ENCODE measurements at places on chromosomes 11 and 22.
A peak's percentile ranks its signal among the peaks of the same experiment; 100 is the strongest.

GRCh38 chr11:93583490-93583889 lies 40.3 kb upstream of the SMCO4 start:
- no peak for DNase-seq

DNA sequence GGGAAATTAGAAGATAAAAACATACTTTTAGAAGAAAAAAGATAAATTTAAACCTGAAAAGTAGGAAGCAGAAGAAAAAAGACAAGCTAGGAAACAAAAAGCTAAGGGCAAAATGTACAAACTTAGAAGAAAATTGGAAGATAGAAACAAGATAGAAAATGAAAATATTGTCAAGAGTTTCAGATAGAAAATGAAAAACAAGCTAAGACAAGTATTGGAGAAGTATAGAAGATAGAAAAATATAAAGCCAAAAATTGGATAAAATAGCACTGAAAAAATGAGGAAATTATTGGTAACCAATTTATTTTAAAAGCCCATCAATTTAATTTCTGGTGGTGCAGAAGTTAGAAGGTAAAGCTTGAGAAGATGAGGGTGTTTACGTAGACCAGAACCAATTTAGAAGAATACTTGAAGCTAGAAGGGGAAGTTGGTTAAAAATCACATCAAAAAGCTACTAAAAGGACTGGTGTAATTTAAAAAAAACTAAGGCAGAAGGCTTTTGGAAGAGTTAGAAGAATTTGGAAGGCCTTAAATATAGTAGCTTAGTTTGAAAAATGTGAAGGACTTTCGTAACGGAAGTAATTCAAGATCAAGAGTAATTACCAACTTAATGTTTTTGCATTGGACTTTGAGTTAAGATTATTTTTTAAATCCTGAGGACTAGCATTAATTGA lies 1.0 kb downstream of the MALAT1 start:
- no peak for DNase-seq

DNA sequence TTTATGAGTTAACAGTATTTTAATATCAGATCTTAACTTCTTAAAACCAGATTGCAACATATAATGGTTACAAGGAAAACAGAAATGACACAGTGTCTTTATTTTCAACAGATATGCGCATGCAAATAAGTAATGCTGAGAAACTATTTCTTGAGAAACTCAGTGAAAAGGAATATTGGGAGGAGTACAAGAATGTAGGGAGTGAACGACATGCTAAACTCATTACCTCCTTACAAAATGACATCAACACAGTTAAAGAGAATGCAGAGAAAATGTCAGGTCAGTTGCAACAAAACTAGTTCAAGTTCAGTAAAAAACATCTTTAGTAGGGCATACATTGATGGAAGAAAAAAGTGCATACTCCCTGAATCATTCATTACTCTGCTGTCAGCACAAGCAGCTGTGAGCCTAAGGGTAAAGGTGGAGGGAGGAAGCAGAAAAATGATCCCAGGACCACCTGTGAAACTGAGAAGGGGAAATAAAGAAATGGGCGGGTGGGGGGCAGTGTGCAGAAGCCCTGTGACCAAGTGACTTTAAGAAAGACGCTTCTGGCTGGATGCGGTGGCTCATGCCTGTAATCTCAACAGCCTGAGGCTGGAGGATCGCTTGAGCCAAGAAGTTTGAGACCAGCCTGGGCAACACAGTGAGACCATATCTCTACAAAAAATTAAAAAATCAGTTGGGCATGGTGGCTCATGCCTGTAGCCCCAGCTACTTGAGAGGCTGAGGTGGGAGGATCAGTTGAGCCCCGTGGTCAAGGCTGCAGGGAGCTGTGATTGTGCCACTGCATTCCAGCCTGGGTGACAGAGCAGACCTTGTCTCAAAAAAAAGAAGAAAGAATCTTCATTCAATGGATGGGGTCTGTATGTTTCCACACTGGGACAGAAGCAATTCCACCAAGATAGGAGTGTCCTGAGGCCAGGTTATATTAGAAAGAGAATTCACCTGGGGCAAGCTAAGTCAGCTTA lies 31.2 kb downstream of the CCDC83 start:
- no peak for DNase-seq

- no peak for DNase-seq
Measured at GRCh38 chr11:103515283-103515682, 406.1 kb downstream of the DYNC2H1 start.

DNA sequence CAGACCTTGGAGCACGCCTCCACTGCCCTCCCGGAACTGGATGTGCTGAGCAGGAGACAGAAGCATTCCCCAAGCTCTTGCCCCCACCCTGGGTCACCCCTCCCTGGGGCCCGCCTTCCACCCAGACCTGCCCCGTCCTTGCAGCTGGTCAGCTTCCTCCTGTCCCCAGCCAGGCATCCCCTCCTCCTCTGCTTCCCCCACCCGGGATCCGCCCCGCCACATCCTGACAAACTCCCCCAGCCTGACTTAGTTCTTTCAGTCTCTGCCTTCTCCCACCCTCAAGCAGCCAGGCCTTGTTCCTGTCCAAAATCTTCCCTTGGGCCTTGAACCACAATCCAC lies 1.1 kb upstream of the PLXNB2 start:
- DNase-seq, result peak; percentile 85

- DNase-seq, result no peak
Measured at GRCh38 chr22:31616315-31616980, 45.6 kb downstream of the PISD start.

GRCh38 chr11:9565822-9566560 lies 7.5 kb upstream of the WEE1 start:
- DNase-seq, result no peak

DNA sequence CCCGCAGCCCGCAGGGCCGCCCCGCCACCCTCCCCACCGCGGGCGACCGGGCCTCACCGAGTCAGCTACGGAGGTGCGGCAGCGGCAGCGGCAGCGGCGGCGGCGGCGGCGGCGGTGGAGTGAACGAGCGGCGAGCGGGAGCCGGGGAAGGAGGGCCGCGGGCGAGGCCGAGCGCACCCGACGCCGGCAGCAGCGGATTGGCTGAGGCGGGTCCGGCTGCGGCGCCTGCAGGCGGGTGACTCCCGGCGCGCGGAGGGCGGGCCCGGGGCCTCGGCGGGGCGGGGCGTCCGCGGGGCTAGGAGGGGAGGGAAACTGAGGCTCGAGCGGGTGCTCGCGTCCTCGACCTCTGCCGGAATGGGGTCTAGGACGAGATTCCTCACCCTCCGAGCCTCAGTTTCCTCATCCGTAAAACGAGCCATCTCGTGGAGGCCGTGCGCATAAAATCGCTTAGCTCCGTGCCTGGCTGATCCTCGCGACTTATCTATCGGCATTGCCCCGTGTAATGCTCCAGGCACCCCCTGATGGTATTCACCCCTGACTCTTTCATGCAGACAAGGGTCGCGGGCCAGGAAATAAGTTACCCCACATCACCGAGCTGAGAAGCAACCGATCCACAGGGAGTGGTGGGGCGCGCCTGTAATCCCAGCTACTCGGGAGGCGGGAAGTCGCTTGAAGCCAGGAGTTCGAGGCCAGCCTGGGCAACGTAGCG lies at the start of gene CPT1A:
CPT1A (minus strand) TSS at position 199 of the 709 bp plus-strand sequence. CDS start 26,442 bp downstream, outside the sequence.
- DNase-seq, result peak; percentile 74

- DNase-seq, result no peak
Measured at GRCh38 chr11:46239801-46240061, 37.7 kb upstream of the CREB3L1 start.

GRCh38 chr22:30947816-30948454 lies 20.6 kb downstream of the MORC2 start:
- no peak for DNase-seq

GRCh38 chr11:31995525-31996094 lies 95.3 kb upstream of the RCN1 start:
- DNase-seq, result no peak
